Activated gamma-delta T cell treated with anti-CD3 and anti-CD28 coated beads, Interleukin-2, amount 50 U/mL, for 16 hours (primary cell): ENCODE measurements at places on chromosomes 7 and 10.

DNA sequence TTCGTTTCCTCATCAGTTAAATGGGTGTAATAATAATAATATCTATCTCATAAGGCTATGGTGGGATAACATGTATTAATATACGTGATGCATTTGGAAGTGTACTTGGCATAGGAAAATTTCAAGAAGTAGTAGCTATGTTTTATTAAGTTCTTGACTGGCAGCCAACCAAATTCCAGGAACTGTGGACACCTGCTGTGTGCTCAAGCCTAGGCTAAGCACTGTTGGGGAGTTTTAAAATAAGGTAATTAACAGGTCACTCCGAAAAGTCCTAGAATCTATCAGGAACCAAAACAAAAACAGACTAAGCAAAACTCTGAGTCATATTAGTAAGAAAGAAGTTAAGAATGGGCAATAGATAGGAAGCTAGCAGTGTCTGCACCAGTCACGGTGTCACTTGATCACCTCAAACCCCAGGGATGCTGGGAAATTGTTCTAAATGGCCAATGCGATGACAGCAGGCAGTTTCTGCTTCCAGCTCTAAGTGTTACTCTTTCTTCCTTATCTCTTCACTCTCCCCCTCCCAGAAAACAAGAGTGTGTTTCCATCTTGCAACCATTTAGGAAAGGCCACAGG lies 92.0 kb upstream of the GDF10 start:
- DNase-seq: no peak

- no peak for DNase-seq
These were observed 95.0 kb upstream of the SLC26A5 start for GRCh38 chr7:103541026-103541425.

- DNase-seq: no peak
These were observed 892.6 kb downstream of the XPNPEP1 start for GRCh38 chr10:109030581-109031210.

DNA sequence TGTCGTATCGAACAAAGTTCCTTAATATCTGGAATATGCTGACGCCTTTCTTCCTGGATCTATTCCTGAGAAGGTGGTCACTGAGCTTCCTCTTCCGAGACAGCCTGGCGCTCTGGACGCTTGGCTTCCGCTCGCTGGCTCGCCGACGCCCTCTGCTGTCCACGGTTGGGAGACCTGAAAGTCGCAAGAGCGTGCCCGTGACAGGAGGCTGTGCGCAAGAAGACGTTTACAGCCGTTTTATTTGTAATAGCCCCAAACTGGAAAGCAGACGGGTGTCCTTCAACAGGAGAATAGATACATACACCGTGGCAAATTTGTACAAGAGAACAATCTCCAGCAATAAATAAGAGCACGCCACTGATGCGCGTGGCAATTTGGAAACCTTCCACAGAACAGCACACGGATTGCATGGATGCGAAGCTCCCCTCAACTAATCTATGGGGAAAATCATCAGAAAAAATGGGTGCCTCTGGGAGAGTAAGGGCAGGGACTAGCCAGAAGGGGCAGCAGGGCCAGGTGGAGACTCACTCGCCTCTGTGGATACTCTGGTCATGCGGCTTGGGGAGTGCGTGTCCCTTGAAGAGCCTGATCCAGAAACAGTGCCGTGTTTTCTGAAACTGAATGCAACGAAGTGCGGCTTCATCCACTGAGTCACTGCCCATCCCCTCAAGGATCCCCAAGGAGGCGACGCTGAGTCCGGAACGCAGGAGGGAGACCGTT lies 41.5 kb upstream of the BNIP3 start:
- DNase-seq: peak; percentile 66

- no peak for DNase-seq
These were observed 19.6 kb upstream of the UCMA start for GRCh38 chr10:13253726-13254125.

DNA sequence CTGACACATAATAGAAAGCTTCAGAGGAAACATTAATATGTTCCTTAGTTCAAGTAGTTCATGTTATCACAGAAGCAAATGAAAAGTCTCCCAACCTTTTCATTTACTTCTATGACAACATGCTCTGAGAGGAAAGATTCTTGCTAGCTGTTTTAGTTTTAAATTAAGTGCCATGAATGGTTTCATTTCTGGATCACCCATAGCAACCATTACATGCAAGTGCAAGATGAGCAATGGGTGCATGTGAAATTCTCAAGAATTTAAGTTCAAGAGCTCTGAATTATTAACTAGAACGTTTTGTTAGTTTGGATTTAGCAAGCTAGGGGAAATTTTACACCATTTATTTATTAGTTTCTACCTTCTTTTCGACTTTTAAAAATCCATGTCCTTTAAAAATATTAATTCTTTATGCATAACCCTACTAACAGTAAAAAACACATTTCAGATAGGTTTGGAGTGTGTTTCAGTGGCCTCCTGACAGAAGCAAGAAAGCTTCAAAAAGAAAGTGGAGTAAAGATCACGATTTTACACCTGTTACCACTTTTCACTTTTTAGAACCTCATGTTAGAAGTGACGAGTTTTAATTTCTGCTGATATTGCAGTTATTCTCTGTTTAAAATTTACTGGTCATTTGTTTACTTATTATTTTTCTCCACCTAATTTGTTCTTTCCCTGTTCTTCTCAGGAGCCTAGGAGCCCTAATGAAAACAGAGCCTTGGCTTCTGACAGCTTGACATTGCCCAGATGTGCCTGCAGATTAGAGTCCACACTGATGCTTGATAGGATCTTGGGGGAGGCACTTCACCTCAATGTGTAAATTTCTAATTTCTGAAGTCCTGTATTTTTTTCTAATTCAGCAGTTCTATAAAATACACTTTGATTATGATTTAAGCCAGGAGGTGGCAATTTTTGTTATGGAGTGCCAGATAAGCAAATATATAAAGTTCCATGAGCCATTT lies 995.3 kb upstream of the PHF14 start:
- no peak for DNase-seq

DNA sequence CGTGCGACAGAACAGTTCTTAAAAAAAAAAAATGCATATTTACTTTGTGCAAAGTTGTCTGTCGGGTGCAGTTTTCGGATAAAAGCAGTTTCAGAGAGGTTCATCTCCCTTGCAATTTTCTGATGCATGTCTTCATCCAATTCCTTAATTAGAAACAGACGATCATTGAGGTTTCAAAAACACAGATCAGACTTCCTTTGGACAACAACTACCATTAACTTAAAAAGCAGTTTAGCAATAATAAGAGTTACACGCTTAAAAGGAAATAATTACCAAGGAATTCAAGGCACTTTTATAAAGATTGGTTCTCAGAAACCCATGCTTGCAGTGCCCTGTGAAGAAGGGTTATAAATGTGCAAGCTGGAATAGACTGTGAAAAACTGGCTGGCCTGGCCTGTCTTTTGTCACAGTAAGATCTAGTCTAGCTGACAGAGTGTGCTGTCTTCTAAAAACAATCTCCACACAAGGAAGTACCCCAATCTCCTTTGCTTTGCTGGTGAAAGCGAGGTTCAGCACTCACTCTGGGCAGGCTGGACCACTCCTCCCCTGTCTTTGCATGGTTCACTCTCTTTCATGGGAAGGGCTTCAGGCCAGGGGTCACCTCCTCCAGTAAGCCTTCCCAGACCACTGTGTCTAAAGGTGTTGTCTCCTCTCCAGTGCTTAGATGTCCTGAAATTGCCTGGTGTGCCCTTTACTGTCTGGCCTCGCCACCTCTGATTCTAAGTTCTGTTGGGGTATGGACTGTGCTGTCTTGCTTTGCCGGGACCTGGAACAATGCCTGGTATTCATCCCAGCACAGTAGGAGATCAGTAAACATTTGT lies 34.8 kb upstream of the HNRNPH3 start:
- DNase-seq: no peak

- no peak for DNase-seq
These were observed 250.5 kb downstream of the SORCS1 start for GRCh38 chr10:106914016-106914415.

DNA sequence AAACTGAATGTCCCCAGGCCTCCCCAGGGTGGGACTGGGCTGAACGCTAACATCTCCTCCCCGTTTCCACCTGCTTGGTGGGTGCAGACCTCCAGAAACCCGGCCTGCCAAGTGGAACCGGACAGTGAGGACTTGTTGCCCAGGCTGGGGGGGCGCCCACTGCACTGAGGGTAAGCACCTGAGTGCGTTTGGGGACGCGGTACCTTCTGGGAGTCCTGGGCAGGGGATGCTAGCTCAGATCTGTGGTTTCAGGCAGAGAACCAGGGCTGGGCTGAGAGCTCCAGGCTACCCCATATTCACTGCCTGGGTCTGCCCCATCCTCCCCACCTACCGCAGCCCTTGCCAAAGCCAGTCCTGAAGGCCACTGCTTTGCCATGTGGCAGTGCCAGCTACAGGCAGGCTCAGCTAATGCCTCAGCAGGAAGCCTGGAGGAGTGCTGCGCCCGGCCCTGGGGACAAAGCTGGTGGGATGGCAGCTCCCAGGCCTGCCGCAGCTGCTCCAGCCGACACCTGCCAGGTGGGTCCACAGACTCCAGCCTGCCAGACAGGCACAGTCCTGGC lies 3.5 kb upstream of the ZNF467 start:
- DNase-seq: no peak

GRCh38 chr10:82564353-82565196 lies 689.6 kb downstream of the NRG3 start:
- no peak for DNase-seq

GRCh38 chr7:2134740-2135139 lies 98.0 kb downstream of the MAD1L1 start:
- no peak for DNase-seq

GRCh38 chr7:101241015-101241363 lies 3.4 kb upstream of the CLDN15 start:
- no peak for DNase-seq

- DNase-seq: no peak
These were observed 293.9 kb downstream of the C7orf25 start for GRCh38 chr7:42617806-42618457.

GRCh38 chr10:92891885-92892690 lies 43.8 kb downstream of the EXOC6 start:
- DNase-seq: no peak

- DNase-seq: no peak
These were observed 3.5 kb downstream of the EGFR start for GRCh38 chr7:55022002-55022985.

GRCh38 chr7:102287111-102287980 lies 678 bp downstream of the SH2B2 start:
- DNase-seq: no peak

GRCh38 chr10:128111696-128112095 lies 14.5 kb downstream of the MKI67 start:
- no peak for DNase-seq

GRCh38 chr7:50056131-50056530 lies 36.9 kb downstream of the ZPBP start:
- DNase-seq: no peak

GRCh38 chr10:38045129-38045528 lies 34.7 kb downstream of the ZNF33A start:
- no peak for DNase-seq

DNA sequence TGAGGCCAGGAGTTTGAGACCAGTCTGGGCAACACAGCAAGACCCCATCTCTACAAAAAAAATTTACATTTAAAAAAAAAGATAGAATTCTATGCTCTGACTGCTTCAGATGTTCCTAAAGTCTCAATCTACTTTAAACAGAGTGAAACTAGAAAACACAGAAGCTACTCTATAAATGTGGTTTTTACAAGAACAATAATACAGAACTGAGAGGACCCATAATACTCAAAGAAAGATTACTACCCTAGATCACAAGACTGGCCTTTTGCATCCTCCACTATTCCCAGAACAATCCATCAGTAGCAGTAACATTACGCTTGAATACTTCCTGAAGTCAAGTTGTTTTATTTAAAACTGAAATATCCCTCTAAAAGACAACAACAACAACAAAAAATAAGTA lies 119.4 kb downstream of the ZFAND4 start:
- DNase-seq: no peak

- DNase-seq: no peak
These were observed 25.8 kb downstream of the DENND10 start for GRCh38 chr10:119129721-119130120.

DNA sequence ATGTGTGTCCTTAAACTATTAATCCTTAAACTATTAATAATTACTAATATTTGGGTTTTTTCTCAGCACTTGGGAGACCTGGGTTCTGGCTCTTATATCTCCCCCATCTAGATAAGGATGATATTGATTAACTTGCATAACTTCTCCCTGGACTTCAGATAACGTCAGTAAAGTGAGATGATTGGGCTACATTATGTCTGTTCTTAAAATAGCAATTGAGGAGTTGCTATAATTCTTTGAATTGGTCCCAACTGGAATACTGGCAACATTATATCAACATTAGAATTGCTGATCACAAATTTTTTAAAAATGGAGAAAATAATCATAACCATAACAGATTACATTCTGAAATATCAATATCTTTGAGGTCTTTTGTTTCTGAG lies 1.9 kb downstream of the APBB1IP start:
- no peak for DNase-seq

DNA sequence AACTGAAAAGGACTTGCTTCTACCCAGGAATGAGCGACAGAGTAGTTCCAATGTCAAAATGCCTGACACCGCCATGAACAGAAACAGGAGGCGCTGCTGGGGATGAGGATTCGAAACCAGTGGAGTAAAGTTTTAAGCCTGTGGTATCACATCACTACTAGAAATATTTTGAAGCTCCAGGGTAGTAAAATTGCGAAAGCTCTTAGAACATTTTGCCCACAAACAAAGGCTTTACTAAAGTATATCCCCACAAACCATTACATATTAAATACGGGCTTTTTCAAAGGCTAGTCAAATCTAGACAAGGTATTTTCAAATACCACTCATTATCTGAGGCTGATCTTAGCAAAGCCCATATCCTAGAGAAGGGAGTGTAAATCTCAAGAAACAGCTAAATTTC lies 2.4 kb downstream of the PRDX3 start:
- no peak for DNase-seq

GRCh38 chr7:1981878-1982230 lies 250.9 kb downstream of the MAD1L1 start:
- DNase-seq: no peak

DNA sequence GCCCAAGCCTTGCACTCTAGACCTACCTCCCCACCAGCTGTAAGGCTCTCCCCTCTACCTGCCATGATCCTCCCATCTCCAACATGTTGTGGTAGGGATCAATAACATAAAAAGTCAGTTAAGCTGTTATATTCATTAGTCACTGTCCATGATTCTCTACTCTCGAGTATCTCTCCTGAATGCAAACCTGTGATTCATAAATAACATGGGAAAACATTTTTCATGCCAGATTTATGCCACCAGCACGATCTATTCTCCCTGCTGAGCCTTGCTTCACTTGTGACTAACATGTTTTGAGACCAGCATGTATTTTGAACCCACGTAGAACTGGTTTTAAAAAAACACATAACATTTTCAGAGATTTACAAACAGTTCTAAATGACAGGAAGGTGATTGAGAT lies 30.3 kb downstream of the TMEM168 start:
- DNase-seq: no peak
